ENCODE measurements at places on chromosomes 12 and 14. TPM values are rescaled to one million over a fixed set of nuclear protein-coding genes. Genes with fewer than 3 reads are reported as not detected.

DNA sequence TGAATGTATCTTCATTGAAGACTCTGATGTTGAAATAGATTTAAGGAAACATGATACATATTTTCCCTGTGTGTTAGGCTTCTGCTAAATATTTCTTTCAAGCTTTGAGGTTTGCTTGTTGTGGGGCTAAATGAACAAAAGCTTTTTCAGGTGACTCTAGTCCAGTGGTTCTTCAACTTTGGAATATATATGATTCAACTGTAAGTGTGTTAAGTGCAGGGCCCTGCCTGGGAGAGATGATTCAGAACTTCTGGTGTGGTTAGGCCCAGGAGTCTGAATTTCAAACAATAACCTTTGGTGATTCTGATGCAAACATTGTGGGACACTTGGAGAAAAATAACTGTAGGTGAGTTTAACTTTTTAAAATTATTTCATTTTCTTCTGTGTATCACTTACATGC, 93.0 kb downstream of the TRHDE start:
- DNase-seq = no peak
- H3K27me3 ChIP-seq = no peaks in the 10 kb centered on the region
- no peak overlapping the region for H3K4me3 ChIP-seq
- no peaks in the 10 kb centered on the region for H3K36me3 ChIP-seq
- no peak overlapping the region for H3K27ac ChIP-seq

- no peak for DNase-seq
- no peak overlapping the region for H3K4me3 ChIP-seq
- peaks cover 6% of the 10 kb centered on the region for H3K27me3 ChIP-seq
- no peak overlapping the region for H3K27ac ChIP-seq
- no peaks in the 10 kb centered on the region for H3K36me3 ChIP-seq
Measured at GRCh38 chr12:115910057-115910456, 367.4 kb downstream of the MED13L start.

- H3K36me3 ChIP-seq = no peaks in the 10 kb centered on the region
- no peak for DNase-seq
- H3K4me3 ChIP-seq = no peak overlapping the region
- no peak overlapping the region for H3K27ac ChIP-seq
- peaks cover 6% of the 10 kb centered on the region for H3K27me3 ChIP-seq
Measured at GRCh38 chr12:128920468-128920867, 67.2 kb downstream of the GLT1D1 start.

DNA sequence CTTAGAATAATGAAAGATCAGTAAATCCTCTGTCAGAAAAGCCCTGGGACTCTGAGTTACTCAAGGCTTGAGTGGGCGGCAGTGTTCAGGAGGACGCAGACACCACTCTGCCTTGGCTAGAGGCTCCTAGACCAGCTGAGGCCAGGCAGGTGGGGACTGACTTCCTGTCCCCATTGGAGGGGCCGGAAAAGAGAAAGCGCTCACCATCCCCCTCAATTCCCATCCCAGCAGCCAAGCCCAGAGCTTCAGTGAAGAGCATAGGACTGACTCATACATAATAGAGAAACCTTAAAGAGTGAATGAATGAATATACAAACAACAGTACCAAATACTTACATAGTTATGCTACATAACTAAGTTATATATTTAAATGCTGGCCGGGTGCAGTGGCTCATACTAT, 62.0 kb downstream of the PLEKHG7 start:
- no peaks in the 10 kb centered on the region for H3K27me3 ChIP-seq
- peaks cover 24% of the 10 kb centered on the region for H3K4me1 ChIP-seq
- DNase-seq = no peak
- H3K4me3 ChIP-seq = no peak overlapping the region
- H3K27ac ChIP-seq = no peak overlapping the region

GRCh38 chr14:23866269-23866668, 87.3 kb upstream of the DHRS4 start:
- no peak overlapping the region for H3K27ac ChIP-seq
- no peaks in the 10 kb centered on the region for H3K4me1 ChIP-seq
- no peaks in the 10 kb centered on the region for H3K36me3 ChIP-seq
- no peak for DNase-seq
- H3K4me3 ChIP-seq = no peak overlapping the region
- peaks cover 5% of the 10 kb centered on the region for H3K27me3 ChIP-seq

- no peak overlapping the region for H3K4me3 ChIP-seq
- H3K4me1 ChIP-seq = peaks cover 12% of the 10 kb centered on the region
- no peaks in the 10 kb centered on the region for H3K27me3 ChIP-seq
- H3K27ac ChIP-seq = no peak overlapping the region
Measured at GRCh38 chr12:132717531-132718387, 7.1 kb downstream of the PGAM5 start.

DNA sequence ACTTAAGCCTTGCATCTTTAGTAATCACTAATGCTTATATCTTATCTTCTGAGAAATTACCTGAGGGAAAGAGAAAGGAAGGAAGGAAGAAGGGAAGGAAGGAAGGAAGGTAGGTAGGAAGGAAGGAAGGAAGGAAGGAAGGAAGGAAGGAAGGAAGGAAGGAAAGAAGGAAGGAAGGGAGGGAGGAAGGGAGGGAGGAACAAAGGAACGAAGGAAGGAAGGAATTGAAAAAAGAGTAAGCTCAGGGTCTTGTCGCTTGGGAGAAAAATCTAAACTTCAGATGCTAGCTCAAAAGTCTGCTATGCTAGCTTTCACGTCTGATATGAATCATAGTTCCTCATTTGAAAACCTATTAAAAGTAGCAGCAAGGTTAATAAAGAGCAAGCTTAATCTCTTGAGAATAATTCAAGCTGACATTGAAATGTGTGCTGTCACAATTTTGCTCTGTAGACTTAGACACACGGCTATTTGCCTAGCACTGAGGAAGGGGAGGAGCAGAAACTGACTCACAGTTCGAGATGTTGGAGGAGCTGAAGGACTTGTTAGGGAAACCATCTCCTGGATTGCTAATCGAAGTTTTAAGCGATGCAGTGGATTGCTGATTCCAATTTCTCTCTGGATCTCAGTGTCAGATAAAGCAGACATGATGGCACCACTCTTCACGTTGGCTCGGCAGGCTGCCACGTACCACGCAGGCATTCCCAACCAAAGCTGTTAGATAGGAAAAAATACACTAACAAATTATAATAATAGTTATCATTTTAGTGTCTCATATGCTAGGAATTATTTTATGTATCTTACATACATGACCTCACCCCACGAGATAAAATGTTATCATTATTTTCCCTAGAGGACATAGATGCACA, 216.7 kb downstream of the ACSS3 start:
- no peak for DNase-seq
- no peaks in the 10 kb centered on the region for H3K4me1 ChIP-seq
- no peaks in the 10 kb centered on the region for H3K27me3 ChIP-seq
- H3K27ac ChIP-seq = no peak overlapping the region

GRCh38 chr12:132444957-132445883, 44.7 kb upstream of the FBRSL1 start:
- peaks cover 60% of the 10 kb centered on the region for H3K4me1 ChIP-seq
- peak; percentile 89 for DNase-seq
- H3K27me3 ChIP-seq = no peaks in the 10 kb centered on the region
- H3K36me3 ChIP-seq = peaks cover 4% of the 10 kb centered on the region
- H3K27ac ChIP-seq = peak overlapping the region; percentile 100
- peak overlapping the region; percentile 90 for H3K4me3 ChIP-seq

- no peak overlapping the region for H3K4me3 ChIP-seq
- H3K27ac ChIP-seq = no peak overlapping the region
- H3K27me3 ChIP-seq = no peaks in the 10 kb centered on the region
- no peak for DNase-seq
- H3K36me3 ChIP-seq = peaks cover 13% of the 10 kb centered on the region
Measured at GRCh38 chr12:105204916-105205315, 31.1 kb downstream of the APPL2 start.

DNA sequence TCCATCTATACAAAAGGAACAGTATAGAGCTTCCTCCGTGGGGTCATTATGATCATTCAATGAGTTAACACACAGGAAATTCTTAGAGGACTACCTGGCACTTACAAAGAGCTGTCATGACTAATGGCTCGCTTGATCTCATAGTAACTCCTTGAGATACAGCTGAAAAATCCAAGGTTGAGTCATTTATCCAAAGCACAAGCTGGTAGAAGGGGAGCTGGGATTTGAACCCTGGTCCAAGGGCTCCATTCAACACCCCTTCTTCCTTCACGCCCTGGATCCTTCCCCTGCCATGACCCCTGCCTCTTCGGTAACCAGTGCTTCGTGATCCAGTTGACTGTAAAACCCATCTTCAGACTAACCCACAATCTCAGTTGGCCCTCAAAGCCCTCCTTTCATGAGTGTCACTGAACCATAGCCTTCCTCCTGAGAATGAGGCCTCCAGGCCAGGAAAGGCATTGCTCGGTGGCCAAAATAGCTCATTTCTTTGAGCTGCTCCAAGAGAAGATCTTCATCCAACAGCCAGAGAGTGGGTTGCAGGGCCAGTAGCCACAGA, 7.8 kb downstream of the ZFP36L1 start:
- peaks cover 93% of the 10 kb centered on the region for H3K4me1 ChIP-seq
- no peaks in the 10 kb centered on the region for H3K27me3 ChIP-seq
- no peak overlapping the region for H3K4me3 ChIP-seq
- H3K36me3 ChIP-seq = peaks cover 37% of the 10 kb centered on the region
- peak overlapping the region; percentile 51 for H3K27ac ChIP-seq

DNA sequence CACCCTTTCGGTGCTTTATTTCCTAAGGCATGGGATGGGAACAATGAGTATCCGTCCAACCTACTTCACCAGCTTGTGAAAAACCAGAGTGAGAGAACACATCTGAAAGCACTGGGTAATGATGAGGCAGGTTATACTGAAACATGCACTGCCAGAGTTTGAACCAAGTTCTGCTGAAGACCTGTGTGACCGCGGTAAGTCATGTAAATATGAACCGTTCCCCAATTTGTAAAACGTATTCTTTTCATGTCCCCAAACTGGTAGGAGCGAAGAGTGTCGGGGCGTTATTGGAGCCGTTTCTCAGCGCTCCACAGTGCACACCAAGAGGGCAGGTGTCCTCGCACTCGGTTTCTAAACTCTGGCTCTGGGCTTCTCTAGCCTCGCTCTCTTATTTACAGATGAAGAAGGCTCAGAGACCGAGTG, 788 bp upstream of the NGDN start:
- H3K4me3 ChIP-seq = no peak overlapping the region
- no peaks in the 10 kb centered on the region for H3K27me3 ChIP-seq

DNA sequence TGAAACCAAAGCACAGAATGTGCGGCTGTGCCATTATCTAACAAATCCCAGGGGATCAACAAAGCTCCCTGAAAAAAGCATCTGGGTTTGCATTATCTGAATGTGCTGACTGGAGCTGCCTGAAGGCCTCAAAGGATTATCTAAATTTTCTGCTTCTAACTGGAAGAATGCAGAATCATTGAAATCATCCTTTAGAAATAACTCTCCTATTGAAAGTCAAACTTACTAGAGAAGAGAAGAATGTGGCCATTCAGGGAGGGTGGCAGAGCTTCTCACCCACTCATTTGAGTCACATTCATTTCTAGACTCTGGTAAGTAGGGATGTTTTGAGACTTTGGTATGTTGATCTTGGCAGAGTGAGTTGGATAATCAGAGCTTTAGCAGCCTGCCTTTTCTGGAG, 220.6 kb upstream of the RGS6 start:
- no peak overlapping the region for H3K27ac ChIP-seq
- H3K4me1 ChIP-seq = peaks cover 15% of the 10 kb centered on the region
- H3K36me3 ChIP-seq = peaks cover 32% of the 10 kb centered on the region
- H3K4me3 ChIP-seq = no peak overlapping the region
- DNase-seq = no peak

GRCh38 chr12:26940516-26941214, 2.4 kb downstream of the FGFR1OP2 start:
- H3K4me3 ChIP-seq = peak overlapping the region; percentile 95
- H3K27me3 ChIP-seq = no peaks in the 10 kb centered on the region
- peaks cover 48% of the 10 kb centered on the region for H3K4me1 ChIP-seq
- peak overlapping the region; percentile 94 for H3K27ac ChIP-seq
- peak; percentile 39 for DNase-seq

- no peak for DNase-seq
- H3K27ac ChIP-seq = no peak overlapping the region
- no peaks in the 10 kb centered on the region for H3K4me1 ChIP-seq
- H3K36me3 ChIP-seq = no peaks in the 10 kb centered on the region
Measured at GRCh38 chr14:94681300-94682060, 69.3 kb downstream of the SERPINA3 start.

DNA sequence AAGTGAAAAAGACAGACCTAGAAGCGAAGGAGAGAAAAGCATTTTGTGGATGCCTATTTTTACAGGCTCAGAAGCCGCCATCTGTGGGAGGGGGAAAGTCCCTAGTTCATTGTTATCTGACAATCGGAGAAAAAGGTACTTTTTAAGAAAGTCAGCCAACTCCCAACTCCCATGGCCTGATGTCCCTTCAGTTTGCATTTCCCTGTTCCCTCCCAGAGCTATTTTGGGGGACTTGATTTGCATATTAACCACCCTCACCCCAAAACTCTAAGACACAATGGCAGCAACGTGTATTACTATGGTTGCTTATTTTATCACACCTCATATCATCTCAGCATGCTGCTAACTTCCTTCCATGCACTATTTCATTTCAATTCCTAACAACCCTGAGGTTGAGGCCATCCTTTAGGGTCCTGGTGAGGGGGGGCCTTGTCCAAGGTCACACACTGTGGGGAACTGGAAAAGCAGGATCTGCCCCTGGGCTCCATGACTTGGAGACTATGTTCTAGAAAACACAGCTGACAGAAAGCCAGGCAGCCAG, 18.7 kb downstream of the HVCN1 start:
- H3K4me1 ChIP-seq = peaks cover 64% of the 10 kb centered on the region
- H3K27me3 ChIP-seq = no peaks in the 10 kb centered on the region
- H3K4me3 ChIP-seq = no peak overlapping the region
- DNase-seq = no peak

The B4GALNT1 gene
- 0.99 TPM for total RNA-seq

The ACADS gene
- 18.6 TPM for total RNA-seq

The GPN3 gene
- 33.0 TPM for total RNA-seq

The SOCS2 gene
- total RNA-seq = 33.7 TPM

The KRT85 gene
- not detected for total RNA-seq

The DPF3 gene
- 10.3 TPM for total RNA-seq

The GARIN6 gene
- not detected for total RNA-seq

The FSCB gene
- not detected for total RNA-seq

The DEPDC4 gene
- 2.8 TPM for total RNA-seq

The APOF gene
- not detected for total RNA-seq
